ENCODE measurements at places on chromosomes 7 and 10. TPM values are rescaled to one million over a fixed set of nuclear protein-coding genes. Genes with fewer than 3 reads are reported as not detected.

The FRMD4A gene
- 23.6 TPM for polyA plus RNA-seq

The NRCAM gene
- 0.59 TPM for polyA plus RNA-seq

The EPHA1 gene
- polyA plus RNA-seq: 0.20 TPM

The PTF1A gene
- polyA plus RNA-seq: not detected

The OPALIN gene
- not detected for polyA plus RNA-seq

The JCAD gene
- polyA plus RNA-seq: 47.3 TPM

The BRAF gene
- 4.1 TPM for polyA plus RNA-seq

The GBX1 gene
- not detected for polyA plus RNA-seq

The ADAMTS14 gene
- polyA plus RNA-seq: 0.08 TPM

The RASA4B gene
- polyA plus RNA-seq: 50.9 TPM

The OGDH gene
- polyA plus RNA-seq: 27.0 TPM

The TRPV5 gene
- not detected for polyA plus RNA-seq

The TDRD1 gene
- polyA plus RNA-seq: not detected

The IDI1 gene
- 18.9 TPM for polyA plus RNA-seq

The CUZD1 gene
- polyA plus RNA-seq: 1.5 TPM

The GSDME gene
- 15.1 TPM for polyA plus RNA-seq

The ORC5 gene
- 8.3 TPM for polyA plus RNA-seq

The SPDYE6 gene
- polyA plus RNA-seq: 0.31 TPM

The TNPO3 gene
- 13.2 TPM for polyA plus RNA-seq

The TPST1 gene
- polyA plus RNA-seq: 7.1 TPM

The NPTX2 gene
- polyA plus RNA-seq: 11.0 TPM

The CAV1 gene
- polyA plus RNA-seq: 133 TPM

The IDI2 gene
- polyA plus RNA-seq: not detected

Measured in aorta (tissue), 5 donors.